Lung microvascular endothelial cell (primary cell): ENCODE measurements at places on chromosomes 5 and 9. TPM values are rescaled to one million over a fixed set of nuclear protein-coding genes. Genes with fewer than 3 reads are reported as not detected.
A peak's percentile ranks its signal among the peaks of the same experiment; 100 is the strongest.

GRCh38 chr9:4489919-4490704 is at the start of gene SLC1A1:
TSS of gene SLC1A1 (plus strand) at chr9:4490468. CDS start at chr9:4490680, 212 bp downstream.
- peak; percentile 41 for DNase-seq

GRCh38 chr5:177098120-177098469 is 11.4 kb downstream of the FGFR4 start:
- no peak for DNase-seq

GRCh38 chr9:20217596-20217995 is 404.7 kb downstream of the MLLT3 start:
- no peak for DNase-seq

DNA sequence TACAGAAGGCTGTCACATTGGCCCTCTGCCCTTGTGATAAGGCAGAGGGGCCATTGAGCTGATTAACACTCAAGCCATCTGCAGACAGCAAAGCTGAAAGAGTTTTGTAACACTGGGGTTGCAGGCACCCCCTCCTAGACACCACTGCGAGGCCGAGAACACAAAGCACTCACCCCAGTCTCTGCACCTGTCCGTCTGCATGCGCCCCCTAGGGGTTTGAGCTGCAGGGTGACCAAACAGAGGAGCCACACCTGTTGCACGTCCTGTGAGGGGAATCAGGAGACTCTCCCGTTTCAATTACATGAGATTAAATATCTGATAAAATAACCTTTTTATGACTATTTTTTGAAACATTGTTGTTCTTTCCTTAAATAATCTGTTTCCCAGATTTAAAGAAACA is 1180.4 kb downstream of the CDH9 start:
- DNase-seq: no peak

- DNase-seq: peak; percentile 41
Measured at GRCh38 chr5:65926893-65927292, 518 bp downstream of the ERBIN start.

DNA sequence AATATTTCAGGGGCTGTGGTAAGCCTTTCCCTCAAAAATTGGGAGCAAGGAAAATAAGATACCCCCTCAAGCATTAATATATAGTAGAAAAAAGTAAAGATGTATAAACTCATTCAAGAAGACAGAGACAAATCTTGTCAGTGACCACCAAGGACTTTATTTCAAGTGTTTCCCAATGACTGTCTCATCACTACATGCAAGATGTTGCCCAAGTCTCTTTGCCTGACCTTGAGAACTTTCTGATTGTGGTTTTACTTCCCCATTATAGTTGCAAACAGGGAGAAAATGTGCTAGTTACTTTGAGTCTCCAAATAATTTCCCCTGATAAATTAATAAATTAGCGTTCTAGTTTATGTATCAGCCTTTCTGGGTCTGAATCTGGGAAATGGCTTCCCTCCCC is 4.0 kb upstream of the SLC46A2 start:
- DNase-seq: no peak

TMEM174 gene
- not detected in 2 replicates for total RNA-seq

TAF11L5 gene
- not detected in 2 replicates for total RNA-seq

IL17B gene
- total RNA-seq: not detected in 2 replicates

SPINK6 gene
- total RNA-seq: not detected in 2 replicates

- DNase-seq: no peak
Measured at GRCh38 chr5:39164016-39164415, 55.3 kb downstream of the FYB1 start.
